ENCODE measurements at places on chromosomes 11 and 22. TPM values are rescaled to one million over a fixed set of nuclear protein-coding genes. Genes with fewer than 3 reads are reported as not detected.

- DNase-seq, result no peak
These were observed 9.7 kb upstream of the RCN1 start for GRCh38 chr11:32081129-32081641.

DNA sequence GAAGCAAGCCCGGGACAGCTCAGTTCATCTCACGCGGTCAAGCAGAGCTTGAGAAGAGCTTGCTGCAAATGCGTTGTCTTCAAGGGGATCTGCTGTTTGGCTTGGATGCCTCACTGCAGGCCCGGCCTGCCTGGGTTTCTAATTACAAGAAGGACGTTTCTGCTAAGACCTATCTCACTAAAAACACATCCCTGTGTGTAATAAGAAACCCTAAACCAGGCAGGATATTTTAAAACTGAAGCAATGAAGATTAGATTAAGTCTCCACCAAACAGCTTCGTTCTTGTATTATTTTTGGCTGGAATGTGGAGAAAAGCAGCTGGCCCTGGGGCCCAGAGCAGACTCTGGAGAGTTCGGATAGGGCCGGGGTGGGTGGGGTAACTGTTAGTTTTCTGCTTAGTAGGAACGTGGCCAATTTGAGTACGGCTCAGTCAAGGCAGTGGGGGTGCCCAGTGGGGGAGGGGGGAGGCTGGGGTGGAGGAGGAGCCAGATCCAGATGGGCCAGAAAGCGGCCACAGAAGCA lies 6.0 kb downstream of the PKNOX2 start:
- DNase-seq, result no peak

DNA sequence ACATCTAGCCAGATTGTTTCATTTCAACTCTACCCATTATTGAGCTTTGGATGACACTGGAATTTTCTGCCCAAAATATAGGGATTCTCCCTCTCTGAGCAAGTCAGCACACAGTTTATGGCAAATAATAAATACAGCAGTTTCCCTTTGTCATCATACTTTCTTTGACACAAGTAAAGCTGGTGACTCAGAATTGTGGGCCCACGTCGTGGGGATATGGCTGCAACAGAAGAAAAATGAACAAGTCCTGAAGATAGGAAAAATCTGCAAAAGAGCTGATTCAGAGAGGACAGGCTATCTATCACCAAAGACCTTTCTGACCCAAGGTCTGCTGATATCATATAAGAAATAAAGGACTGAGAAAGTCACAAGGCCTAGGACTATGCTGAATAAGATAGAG lies 236.3 kb upstream of the ZC3H12C start:
- DNase-seq, result no peak

GRCh38 chr11:64534391-64534801 lies 56.6 kb upstream of the SLC22A12 start:
- no peak for DNase-seq

DNA sequence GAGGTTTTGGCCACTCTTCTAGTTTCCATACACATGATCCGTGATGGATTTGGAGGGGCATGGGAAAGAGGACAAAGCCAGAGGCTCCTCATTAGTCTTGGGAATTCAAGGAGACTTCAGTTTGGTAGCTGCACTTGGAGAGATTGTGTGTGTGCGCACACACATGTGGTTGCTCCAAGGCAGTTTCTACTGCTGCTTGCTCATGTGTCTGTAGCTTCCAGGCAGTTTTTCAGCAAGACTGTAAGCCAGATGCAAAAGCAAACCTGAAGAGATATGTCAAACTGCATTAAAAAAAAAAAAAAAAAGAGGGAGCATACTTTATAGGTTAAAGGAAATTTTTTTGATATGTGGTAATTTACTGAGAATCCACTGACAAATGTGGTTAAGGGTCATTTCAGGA lies 95.7 kb downstream of the OSBP2 start:
- DNase-seq, result no peak

DNA sequence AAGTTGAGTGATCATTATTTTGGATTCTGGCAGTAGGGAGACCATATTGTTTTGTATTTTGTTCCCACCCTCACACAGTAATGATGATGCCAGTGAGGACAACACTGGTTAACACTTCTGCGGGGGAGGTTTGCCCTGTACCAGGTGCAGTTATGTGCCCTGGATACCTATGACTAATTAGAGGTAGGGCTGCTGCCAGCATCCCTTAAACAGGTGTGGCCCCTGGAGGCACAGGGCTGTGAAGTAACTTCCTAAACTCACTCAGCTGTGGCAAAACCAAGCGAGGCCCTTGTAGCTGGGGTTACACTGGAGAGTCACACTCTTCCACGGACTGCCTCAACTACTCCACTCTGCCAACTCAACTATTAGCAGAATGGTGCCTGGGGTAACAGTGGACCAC lies 64.5 kb downstream of the MCM5 start:
- no peak for DNase-seq

DNA sequence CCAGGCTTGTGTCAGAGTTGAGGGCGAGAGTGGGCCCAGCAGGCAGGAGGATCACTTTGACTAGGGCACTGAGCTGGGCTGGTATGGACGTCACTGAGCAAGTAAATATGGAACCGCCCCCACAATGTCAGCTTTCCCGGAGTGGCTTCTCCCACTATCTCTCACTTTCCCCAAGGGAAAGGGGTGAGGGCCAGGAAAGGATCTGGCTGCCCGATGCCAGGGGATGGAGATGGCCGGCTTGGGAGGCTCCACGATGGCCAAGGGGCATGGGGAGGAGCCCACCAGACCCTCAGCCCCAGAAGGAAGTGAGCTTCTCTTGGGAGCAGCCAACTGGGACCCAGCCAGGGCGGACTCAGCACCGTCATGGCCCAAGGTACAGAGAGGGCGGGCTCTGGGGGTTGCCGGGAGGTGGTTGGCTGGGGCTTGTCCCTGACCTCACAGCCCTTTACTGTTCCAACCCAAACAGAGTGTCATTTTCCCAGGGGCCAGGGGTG lies 8.7 kb downstream of the PRDM11 start:
- DNase-seq, result no peak

DNA sequence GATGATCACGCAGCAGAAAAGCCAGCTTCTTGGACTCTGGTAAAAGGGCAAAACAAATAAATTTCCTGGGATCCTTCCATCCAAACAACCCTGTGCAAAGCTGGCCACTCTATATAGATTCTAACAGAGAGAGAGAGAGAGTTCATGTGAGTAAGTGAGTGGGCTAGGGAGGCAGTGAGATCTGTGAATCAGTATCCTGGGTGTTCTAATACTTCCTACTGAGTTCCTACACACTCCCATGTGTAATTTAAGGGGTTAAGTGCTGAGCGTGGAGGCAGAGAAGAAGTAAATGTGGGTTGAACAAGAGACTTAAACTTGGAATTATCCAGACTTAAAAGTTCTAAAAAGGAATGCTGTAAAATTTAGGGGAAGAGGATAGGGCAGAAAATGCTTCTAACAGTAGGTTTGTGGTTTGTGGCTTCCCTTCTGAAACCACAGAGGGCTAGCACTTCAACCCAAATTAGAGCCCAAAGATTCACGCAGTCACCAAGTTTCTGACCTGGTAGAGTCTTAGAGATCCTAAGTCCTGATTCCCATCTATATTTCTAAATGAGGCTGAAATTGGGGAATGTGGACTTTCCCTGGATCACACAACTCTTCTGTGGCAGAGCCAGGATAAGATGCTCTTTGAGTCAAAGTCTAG lies 413.9 kb downstream of the TENM4 start:
- DNase-seq, result no peak

GRCh38 chr11:61587951-61588727 lies 7.3 kb upstream of the SYT7 start:
- DNase-seq, result peak; percentile 70

DNA sequence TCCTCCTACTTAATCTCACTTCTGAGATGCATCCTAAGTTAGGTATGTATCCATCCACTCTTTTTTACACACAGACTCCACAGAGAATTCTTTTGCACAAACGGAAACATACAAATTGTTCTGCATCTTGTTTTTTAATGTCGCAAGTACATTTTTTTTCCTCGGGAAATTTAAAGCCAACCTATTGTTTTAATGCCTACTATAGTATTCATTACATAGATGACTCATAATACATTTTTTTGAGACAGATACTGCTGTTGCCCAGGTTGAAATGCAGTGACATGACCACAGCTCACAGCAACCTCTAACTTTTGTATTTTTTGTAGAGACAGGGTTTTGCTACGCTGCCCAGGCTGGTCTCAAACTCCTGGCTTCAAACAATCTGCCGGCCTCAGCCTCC lies 90.8 kb upstream of the TMEM45B start:
- no peak for DNase-seq

GRCh38 chr22:50145721-50146438 lies 24.7 kb upstream of the PANX2 start:
- DNase-seq, result no peak

GRCh38 chr11:117634756-117635603 lies 162.0 kb downstream of the DSCAML1 start:
- DNase-seq, result no peak

GRCh38 chr11:75298976-75299260 lies 52.5 kb downstream of the ARRB1 start:
- no peak for DNase-seq

DNA sequence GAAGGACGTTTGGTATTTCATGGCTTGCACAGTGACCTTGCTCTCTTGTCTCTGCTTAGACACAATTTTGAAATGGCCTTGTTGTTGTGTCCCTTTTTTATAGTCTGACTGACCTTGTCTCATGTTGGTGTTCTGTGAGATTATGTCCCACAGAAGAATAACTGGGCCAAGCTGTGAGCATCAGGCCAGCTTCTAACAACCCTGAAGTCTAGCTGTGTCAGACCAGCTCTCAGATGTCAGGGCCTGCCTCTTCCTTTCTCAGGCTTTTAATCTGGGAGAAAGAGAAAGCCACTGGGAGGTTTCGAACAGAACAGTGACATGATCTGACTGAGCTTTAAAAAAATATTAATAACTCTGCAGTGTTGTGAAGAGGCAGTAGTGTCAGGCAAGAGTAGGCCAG lies 2.0 kb upstream of the UEVLD start:
- DNase-seq, result no peak

- peak; percentile 11 for DNase-seq
These were observed 10.0 kb upstream of the OR5M1 start for GRCh38 chr11:56624661-56625110.

- DNase-seq, result peak; percentile 64
These were observed 8.2 kb downstream of the SUSD2 start for GRCh38 chr22:24189249-24190158.

- no peak for DNase-seq
These were observed 177.2 kb upstream of the MTMR2 start for GRCh38 chr11:96101146-96101545.

Gene MUC5B
- total RNA-seq, result not detected

Gene GLB1L2
- total RNA-seq, result 9.3 TPM

Gene OLFML1
- total RNA-seq, result not detected

Gene FAM118B
- 6.3 TPM for total RNA-seq

Gene TMPRSS6
- total RNA-seq, result 10.7 TPM

Gene RTN4RL2
- total RNA-seq, result 0.99 TPM

Gene DRD2
- total RNA-seq, result not detected

Gene DUSP8
- total RNA-seq, result 3.0 TPM

Gene ZP1
- not detected for total RNA-seq

Gene SLC22A25
- not detected for total RNA-seq
